NCI-H345 (cell line): ENCODE measurements at places on chromosomes 7 and 10.

DNA sequence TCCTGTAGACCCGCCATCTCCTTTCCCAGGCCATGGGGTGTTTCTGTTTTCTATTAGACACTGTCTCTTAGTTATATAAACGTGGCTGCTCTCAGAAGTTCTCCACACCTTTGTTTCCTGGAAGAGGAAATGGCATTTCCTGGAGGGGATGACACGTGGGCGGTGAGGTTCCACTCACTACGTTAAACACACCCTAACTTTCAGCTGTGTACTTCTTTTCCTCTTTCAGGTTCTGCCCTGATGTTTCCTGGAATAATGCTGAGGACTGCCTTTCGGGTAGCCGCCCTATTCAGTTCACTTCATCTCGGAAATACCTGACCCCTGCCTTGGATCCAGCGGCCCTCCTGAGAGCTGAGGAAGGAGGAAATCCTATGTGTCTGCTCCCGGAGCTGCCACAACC is 3.4 kb upstream of the PRKCQ start:
- no peak for DNase-seq

GRCh38 chr10:100479037-100479436 is 16.2 kb downstream of the WNT8B start:
- DNase-seq, result no peak

- DNase-seq, result peak; percentile 61
Observed at GRCh38 chr10:58512491-58513187, at the start of gene BICC1. Gene BICC1 (plus strand): TSS chr10:58512872. CDS start chr10:58513144, 272 bp downstream.

- no peak for DNase-seq
Observed at GRCh38 chr10:102534333-102534732, 30.6 kb downstream of the SUFU start.

GRCh38 chr7:32018845-32019578 is 51.2 kb downstream of the PDE1C start:
- no peak for DNase-seq

DNA sequence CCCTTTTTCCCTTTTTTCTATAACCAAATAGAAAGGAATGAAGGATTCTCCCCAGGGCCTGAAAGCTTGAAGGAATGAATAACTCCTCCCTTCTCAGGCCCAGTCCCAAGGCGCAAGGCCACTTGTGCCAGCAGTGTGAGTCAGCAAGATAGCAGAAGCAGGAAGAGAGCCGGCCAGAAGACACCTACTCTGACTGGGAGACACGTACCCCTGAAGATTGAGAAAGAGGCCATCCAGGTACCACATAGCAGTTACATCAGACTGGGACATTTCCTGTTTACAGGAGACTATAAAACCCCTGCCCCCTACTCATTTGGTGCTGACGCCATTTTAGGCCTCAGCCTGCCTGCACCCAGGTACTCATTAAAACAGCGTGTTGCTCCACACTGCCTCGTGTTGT is 65.5 kb downstream of the LRRC17 start:
- DNase-seq, result no peak

- DNase-seq, result no peak
Observed at GRCh38 chr10:18665815-18666558, 6.8 kb downstream of the ARL5B start.

DNA sequence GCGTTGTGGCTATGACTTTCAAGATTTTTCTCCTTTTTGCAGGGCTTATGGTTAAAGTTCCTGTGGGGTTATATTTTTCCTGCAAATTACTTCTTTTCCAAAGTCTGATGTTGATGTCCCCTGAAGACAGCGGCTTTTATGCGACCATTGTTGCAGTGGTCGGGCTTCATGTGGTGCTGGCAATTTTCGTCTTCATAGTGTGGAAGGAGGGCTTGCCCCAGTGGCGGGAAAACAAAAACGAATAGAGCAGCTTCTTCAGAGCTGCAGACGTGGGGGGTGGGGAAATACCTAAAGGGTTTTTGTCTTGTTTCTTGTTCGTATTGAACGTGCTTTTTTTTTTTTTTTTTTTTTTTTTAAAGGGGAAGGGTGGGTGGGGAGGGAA is 53.8 kb downstream of the MCMBP start:
- DNase-seq, result no peak

GRCh38 chr10:83357627-83358026 is 781.7 kb upstream of the GHITM start:
- no peak for DNase-seq

DNA sequence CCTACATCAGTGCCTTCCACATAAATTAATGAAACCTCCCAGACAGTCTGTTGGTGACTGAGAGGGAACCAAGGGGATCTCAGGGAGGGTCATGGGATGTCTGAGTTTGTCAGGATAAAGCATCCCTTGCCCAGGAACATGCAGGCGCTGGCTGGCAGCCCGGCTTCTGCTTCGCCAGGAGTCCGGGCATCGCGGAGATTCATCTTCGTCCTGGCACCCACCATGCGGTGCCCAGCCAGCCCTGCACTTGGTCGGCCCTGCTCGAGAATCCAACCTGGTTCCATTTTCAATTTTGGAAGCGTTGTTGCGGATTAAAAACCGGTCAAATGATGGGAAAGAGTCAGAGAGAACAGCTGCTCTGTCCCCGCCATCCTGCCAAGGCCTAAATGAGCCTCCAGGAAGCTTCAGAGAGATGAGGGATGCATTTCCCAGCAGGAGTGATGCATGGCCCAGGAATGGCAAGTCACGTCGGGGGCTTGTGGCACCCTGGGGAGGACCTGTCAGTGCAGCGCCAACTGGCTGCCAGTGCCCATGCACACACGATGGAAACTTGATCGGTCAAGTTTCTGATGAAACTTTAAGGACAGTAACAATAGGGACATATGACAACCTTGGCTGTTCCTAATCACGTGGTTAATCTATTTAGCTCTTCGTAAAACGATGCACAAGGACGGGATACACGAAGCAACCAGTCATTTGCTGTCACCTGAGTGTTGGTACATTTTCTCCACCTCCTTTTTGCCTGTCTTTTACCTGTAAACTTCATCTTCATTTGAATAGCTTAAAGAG is 260.8 kb upstream of the MKI67 start:
- DNase-seq, result no peak

- DNase-seq, result no peak
Observed at GRCh38 chr7:41121228-41121627, 581.7 kb downstream of the INHBA start.

GRCh38 chr10:14995964-14996565 is 36.9 kb downstream of the MEIG1 start:
- DNase-seq, result no peak

GRCh38 chr10:129775681-129776080 is 188.4 kb downstream of the EBF3 start:
- DNase-seq, result no peak

DNA sequence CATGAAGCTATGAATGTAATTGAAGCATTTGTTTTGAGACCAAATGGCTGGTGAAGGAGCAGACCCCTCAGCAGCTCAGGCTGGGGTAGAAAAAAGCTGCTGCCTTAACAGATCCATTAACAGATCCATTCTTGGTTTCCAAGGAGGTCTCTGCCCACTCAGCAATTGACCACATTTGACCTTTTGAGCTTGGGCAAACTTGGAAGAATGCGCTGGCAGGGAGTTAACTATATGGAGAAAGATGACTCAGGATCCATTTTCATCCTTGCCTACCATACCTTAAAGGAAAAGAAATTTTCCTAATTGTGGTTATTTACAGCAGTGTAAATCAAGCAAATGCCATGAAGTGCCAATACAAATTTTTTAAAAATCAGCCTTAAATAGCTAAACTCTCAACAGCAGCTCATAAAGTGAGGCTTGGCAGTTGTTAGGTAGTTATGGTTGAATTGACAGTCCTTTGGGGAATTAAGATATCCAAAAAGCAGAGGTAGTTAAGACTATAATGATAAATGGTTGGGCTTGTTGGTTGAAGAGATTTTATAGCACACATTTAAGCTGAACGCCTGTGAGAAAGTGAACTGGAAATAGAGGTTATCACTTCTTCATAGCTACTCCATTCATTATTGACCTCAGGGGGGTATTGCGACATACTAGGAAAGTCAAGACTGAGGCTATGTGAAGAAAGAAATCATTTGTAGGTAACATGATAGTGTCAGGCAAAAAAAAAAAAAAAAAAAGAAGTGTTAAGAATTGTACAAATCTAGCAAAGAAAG is 83.9 kb downstream of the MKX start:
- no peak for DNase-seq

GRCh38 chr7:115032715-115033703 is 111.1 kb downstream of the MDFIC start:
- DNase-seq, result no peak

DNA sequence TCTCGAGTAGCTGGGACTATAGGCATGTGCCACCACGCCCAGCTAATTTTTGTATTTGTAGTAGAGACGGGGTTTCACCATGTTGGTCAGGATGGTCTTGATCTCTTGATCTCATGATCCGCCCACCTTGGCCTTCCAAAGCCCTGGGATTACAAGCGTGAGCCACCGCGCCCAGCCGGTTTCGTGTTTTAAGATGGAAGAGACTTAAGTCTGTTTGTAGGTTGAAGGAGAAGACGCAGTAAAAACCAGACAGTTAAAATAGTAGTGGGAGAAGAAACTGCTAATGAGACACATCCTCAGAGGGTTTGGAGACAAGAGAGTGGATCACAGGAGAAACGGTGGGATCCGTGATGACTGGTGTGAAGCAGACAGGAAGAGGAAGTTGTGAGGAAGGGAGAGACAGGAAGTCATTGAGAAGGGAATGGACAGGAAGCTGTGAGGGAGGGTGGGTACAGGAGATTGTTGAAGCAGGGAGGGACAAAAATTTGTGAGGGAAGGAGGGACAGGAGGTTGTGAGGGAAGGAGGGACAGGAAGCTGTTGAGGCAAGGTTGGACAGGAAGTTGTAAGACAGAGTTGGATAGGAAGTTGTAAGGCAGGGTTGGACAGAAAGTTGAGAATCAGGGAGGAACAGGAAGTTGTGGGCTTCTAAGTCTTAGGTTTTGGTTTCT is 115.5 kb downstream of the WDFY4 start:
- DNase-seq, result no peak

- no peak for DNase-seq
Observed at GRCh38 chr10:73253225-73253555, 746 bp upstream of the MRPS16 start.

- DNase-seq, result no peak
Observed at GRCh38 chr10:66837335-66837734, 88.5 kb upstream of the LRRTM3 start.

GRCh38 chr7:69429911-69430383 is 168.3 kb upstream of the AUTS2 start:
- DNase-seq, result no peak

DNA sequence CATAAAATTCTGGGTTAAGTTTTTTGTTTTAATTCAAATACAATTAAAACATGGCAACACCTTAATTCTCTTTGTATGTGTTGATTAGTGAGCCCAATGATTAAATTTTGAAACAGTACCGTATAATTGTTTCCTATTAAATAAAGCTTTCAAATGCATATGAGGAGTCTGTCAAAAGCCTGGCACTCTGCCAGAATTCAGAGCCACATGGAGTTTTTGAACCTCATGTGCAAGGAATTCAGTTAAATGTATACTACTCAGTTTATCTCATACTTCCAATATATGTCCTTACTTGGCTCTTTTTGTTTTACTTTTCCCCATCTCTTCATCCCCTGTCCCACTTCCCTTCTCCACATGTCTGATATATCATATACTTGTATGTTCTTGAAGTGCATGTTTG is 165.6 kb upstream of the FAM3C start:
- DNase-seq, result peak; percentile 11

DNA sequence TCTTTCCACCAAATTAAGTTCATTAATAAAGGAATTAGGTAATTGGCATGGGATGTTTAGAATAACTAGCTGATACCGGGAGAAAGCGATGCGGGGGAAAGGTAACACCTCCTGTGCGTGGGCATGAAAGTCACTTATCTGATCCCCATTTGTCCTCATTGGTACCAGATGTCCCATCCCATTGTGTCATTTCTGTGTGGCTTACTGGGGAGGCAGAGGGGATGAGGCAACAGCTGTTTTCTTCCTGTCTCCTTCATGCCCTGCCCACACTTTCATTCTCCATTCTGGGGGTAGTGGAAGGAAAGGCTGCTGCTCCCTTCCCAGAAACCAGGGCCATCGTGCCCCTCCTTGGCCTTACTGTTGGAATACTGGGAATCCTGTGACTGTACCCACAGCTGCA is 27.1 kb downstream of the EEPD1 start:
- DNase-seq, result no peak

GRCh38 chr7:24587853-24588252 is 14.6 kb downstream of the PALS2 start:
- peak; percentile 11 for DNase-seq

GRCh38 chr7:92432299-92432946 is 14.9 kb upstream of the GATAD1 start:
- no peak for DNase-seq

DNA sequence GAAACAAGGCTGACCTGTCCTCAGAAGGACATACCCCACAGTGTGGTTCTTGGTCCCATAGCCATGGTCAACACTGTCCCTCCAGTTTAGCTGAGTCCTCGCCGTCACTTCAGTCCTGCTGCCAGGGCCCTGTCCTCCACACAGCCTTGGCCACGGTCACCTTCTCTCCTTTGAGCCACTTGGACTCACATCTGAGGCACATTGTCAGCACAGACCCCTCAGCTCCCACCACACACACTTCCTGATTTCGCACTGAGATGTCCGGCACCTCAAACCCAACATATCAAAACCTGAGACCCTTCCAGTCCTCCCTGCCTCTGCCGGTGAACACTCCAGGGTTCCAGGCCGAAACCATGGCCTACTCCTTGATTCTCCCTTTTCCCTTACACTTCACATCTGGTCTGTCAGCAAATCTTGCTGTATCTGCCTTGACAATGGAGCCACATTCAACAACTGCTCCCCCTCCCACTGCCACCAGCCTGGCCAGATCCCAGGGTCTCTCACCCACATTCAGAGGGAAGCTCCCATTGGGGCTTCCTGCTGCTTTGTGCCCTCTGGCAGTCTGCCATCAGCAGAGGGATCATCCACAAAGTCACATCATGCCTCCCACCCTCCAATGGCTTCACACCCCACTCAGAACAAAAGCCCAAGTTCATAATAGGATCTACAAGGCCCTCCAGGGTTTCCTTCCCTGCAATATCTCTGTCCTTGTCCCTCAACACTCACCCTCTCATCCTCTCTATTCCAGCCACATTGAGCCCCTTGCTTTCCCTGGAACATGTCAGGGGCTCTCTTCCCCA is 219.6 kb upstream of the SHH start:
- no peak for DNase-seq

- DNase-seq, result no peak
Observed at GRCh38 chr10:22599048-22599561, 115.3 kb downstream of the PIP4K2A start.

DNA sequence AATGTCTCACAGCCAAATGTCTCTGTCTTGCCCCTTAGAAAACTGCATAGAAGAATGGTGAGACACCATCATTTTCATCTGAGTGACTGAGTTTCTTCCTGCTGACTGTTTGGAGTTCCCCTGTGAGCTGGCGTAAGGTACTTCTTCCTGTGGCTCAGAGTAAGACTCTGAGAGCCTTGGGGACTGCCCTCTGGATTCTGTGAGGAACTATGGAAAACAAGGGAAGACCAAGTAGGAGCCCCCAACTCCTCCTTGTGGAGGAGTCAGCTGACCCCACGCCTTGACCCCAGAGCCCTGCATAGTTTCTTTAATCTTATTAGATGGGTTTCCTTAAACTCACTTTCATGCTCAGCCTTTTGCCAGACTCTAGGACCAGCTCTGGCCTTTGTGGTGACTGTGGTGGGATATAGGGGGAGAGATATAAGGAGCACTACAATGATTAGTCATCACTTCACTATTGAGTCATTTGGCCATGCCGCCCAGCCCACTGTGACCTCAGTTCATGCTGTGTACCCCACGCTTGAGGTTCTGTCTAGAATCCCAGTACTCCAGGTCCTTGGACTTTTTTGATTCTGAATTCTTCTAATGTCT is 51.8 kb upstream of the FAM133B start:
- no peak for DNase-seq

- no peak for DNase-seq
Observed at GRCh38 chr10:104020020-104020419, 53.1 kb downstream of the SLK start.
